ENCODE measurements at places on chromosomes 2 and 18.

DNA sequence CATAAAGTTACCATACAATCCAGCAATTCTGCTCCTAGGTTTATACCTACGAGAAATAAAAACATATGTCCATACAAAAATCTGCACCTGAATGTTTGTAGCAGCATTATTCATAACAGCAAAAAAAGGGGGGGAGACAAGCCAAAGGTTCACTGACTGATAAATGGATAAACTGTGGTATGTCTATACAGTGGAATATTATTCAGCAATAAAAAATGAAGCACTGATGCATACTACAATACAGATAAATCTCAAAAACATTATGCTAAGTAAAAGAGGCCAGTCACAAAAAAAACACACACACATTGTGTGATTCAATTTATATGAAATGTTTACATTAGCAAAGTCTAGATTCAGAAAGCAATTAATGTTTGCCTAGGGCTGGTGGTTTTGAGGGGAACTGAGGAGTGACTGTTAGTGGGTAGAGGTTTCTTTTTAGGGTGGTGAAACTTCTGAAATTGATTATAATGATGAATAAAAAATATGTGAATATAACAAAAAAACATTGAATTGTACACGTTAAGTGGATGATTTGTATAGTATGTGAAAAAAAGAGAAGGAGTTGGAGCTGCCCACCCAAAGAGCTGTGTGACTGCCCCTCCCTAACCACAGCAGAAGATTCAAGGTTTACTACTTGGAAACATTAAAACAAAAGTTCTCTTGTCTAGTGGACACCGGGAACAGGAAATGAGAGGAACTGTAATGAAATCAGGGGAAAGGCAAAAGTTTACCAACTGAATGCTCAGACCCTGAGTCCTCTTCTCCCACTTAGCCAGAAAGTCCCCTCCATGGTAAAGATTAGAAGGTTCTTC lies 13.4 kb downstream of the COLEC12 start:
- H3K4me1 ChIP-seq = no peaks in the 10 kb centered on the region
- no peaks in the 10 kb centered on the region for H3K36me3 ChIP-seq
- peaks cover 33% of the 10 kb centered on the region for H3K27me3 ChIP-seq
- no peak overlapping the region for H3K4me3 ChIP-seq
- no peak for DNase-seq
- no peak overlapping the region for H3K27ac ChIP-seq

DNA sequence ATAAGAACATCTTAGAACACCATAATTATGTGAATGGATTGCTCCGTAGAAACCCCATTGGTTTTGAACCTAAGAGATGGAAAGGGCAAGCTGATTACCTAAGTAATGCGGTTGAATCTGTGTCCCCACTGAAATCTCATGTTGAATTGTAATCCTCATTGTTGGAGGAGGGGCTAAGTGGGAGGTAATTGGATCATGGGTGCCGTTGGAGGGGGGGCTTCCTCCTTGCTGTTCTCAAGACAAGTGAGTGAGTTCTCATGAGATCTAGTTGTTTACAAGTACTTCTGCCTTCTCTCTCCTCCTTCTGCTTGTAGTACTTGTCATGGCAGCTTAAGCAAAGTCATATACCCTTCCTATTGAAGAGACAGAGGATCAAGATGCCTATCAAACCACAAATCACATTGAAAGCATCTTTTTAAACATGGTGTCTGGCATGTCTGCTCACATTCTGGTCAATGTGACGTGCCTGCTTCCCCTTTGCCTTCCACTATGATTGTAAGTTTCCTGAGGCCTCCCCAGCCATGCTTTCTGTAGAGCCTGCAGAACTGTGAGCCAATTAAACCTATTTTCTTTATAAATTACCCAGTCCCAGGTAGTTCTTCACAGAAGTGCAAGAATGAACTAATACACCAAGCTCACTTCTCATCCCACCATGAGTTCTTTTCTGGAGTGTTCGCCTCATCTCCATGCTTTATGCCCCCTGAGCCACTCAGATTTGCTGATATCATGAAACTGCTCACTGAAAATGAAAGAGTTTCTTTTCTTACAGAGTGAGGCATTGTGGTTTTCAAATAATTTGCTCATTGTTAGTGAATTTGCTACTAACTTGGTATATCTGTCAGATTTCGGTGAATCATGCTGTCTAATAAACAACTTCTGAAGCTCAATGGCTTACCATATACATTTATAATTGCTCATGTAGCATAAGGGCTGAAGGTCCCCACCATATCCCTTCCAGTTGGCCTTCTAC lies 23.6 kb downstream of the KCNE4 start:
- no peak overlapping the region for H3K27ac ChIP-seq
- no peak overlapping the region for H3K4me3 ChIP-seq
- peaks cover 13% of the 10 kb centered on the region for H3K27me3 ChIP-seq
- no peaks in the 10 kb centered on the region for H3K4me1 ChIP-seq
- no peak for DNase-seq
- no peaks in the 10 kb centered on the region for H3K36me3 ChIP-seq

- H3K36me3 ChIP-seq = no peaks in the 10 kb centered on the region
- peaks cover 14% of the 10 kb centered on the region for H3K4me1 ChIP-seq
- no peak overlapping the region for H3K27ac ChIP-seq
- H3K27me3 ChIP-seq = peaks cover 21% of the 10 kb centered on the region
- no peak overlapping the region for H3K4me3 ChIP-seq
Observed at GRCh38 chr2:145412155-145412554, 892.2 kb upstream of the ZEB2 start.

GRCh38 chr2:240111253-240111652 lies 24.9 kb downstream of the COPS9 start:
- H3K4me1 ChIP-seq = no peaks in the 10 kb centered on the region
- no peak for DNase-seq
- peaks cover 54% of the 10 kb centered on the region for H3K27me3 ChIP-seq
- H3K27ac ChIP-seq = no peak overlapping the region

DNA sequence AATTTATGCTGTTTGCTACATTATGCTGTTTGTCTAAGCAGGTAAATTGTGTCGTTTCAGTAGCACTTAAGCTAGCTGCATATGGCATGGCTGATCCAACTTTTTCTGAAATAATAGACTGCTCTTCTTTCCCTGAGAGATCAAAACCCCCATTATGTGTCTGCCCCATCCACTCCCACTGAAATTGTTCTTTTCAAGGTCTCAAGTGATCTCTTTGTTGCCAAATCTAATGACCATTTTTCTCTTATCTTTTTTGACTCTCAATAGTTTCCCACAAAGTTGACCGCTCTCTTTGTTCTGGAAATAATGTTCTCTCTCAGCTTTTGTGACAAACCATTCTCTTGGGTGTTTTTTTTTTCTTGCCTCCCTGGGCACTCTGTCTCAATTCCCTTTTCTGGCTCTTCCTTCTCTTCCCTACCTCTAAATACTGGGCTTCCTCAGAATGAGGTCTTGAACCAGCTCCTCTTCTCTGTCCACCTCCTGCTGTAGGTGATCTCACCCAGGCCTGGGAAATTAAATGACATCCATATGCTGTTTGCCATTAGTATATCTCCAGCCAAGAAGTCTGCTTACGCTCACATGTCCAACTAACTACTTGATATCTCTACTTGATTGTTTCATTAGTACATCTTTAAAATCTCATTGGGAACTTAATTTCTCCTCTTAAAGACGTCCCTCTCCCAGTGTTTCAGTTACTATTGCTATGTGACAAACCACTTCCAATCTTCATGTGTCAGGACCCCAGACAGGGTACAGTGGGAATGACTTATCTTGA lies 107.3 kb upstream of the TLK1 start:
- no peaks in the 10 kb centered on the region for H3K27me3 ChIP-seq
- DNase-seq = no peak
- no peak overlapping the region for H3K27ac ChIP-seq
- H3K36me3 ChIP-seq = no peaks in the 10 kb centered on the region

- peak; percentile 32 for DNase-seq
- peak overlapping the region; percentile 89 for H3K27ac ChIP-seq
- H3K36me3 ChIP-seq = peaks cover 71% of the 10 kb centered on the region
- no peaks in the 10 kb centered on the region for H3K27me3 ChIP-seq
Observed at GRCh38 chr2:97741686-97742085, 28.3 kb downstream of the ZAP70 start.
